GM04503 (cell line): ENCODE measurements at places on chromosomes 2 and 18.

- DNase-seq = no peak
These were observed 267.8 kb downstream of the TNS1 start for GRCh38 chr2:217735034-217735433.

- no peak for DNase-seq
These were observed 84.0 kb downstream of the ACTR2 start for GRCh38 chr2:65311596-65311995.

- DNase-seq = no peak
These were observed 264.6 kb upstream of the TRIB2 start for GRCh38 chr2:12452185-12452584.

DNA sequence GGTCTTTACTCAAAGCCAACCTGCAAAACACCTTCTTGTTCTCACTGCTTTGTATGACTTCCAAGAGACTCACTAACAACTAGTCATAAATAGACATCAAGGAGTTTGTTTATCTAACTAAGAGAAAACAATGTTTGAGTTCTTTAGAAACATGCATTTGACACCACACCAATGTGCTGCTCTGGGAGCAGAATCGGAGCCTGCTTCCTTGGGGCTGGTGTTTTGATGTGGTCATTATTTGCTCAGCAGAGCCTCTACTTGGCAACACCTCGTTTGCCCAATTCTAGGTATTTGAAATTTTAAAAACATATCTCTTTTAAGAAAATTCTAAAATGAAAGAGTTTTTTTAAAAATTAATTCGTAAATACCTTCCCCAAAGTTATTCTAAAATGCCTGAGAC, 167.5 kb downstream of the BCL2 start:
- DNase-seq = no peak

DNA sequence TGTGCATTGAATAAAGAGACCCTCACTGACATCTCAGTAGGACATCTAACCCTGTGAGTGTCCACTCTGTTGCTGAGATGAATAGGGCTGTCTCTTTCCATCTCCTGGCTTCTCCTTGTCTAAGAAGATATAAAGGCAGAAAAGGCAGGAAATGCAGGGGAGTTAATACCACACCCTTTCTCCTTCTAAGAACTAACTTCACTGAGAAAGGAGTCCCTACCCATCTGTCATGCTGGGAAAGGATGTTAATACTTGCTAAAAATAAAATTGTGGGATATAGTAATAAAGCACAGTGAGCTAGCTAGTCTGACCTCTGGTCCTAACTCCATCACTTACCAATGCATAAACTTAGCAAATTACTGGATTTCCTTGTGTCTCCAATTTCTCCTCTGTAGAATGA, 213.9 kb upstream of the FIGN start:
- no peak for DNase-seq
